ENCODE measurements at places on chromosomes 4 and X.

DNA sequence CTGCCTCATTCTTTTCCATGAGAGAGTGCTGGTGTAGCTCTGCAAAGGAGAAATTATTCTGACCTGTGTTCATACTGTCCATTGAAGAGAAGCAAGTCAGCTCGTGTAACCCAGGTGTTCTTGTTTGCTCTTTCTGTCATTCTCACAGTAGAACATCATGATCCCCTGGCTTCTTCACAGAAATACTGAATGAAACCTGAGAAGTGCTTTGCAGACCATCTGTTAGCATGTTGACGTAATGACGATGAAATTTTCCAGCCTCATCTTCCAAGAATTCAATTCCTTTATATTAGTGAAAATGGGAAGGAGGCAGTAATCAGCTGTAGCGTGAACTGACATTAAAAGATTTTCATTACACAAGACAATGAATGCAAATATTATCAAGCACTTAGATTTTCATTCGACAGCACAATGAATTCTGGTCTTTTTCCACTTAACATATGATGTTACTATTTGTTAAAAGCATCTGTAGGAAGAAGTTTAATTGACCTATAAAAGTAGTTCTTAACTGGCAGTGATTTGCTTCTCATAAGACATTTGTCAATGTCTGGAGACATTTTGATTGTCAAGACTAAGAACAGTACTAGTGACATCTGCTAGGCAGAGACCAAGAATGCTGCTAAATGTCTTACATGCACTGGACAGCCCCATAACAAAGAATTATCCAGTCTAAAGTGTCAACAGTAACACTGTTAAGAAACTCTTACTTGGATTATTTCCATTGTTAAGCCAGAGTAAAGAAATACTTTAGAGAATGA lies 246.3 kb downstream of the BANK1 start:
- no peak for DNase-seq

DNA sequence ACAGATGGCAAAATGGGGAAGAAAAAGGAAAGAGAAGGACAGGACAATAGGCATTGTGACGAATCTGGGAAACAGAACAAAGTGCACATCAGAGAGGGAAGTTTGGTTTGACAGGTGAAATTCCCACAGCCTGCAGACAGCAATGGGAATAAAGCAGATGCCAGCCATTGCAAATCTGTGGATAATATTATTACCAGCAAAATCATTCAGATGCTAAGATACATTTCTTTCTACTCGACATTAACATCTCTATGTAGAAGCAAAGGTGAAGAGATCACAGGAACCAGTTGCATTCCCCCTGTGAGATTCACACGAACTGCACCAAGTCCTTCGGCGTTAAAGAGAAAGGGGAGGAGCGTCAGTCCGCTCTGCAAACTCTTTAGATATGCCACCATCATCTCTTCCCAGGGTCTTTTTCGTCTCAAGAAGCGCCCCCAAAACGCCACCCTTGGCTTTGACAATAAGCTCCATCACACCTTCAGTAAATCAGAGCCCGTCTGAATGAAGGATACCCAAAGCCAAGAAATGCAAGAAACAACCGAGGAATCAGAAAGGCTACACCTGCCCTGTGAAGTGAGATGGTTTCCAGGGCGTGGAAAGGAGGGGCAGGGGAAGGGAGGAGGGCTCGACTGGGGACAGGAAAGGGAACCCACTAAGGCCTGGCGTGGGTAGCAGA lies 1.9 kb downstream of the NEUROG2 start:
- DNase-seq = no peak

- no peak for DNase-seq
Measured at GRCh38 chr4:124432500-124432899, 280.0 kb downstream of the ANKRD50 start.

DNA sequence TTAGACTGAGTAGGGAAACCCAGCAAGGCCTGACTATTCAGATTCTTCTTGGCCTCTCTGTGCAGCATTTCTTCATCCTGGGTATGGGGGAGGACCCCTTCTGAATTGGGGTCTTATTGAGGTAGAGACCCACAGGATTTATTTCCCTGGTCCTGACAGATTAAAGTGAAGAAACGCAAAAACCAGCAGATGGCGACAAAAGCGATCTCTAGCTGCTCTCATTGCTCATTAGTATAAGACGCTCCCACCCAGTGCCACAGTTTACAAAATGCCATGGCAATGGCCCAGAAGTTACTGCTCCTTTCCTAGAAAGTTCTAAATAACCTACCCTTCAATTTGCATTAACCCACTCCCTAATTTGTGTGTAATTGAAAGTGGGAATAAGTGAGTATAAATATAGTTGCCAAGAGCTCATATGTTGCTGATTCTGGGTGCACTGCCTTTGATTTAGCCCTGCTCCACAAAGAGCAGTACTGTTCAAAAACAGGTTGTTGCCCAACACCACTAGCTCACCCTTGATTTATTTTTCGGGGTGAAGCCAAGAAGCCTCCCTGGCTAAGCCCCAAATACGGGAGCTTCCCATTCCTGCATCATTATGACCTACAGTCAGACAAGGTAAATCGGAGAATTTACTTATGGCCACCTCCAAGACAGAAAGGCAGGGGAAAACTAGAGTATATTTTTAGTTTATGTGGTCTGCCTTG lies 3.7 kb upstream of the BEX4 start:
- peak; percentile 24 for DNase-seq

DNA sequence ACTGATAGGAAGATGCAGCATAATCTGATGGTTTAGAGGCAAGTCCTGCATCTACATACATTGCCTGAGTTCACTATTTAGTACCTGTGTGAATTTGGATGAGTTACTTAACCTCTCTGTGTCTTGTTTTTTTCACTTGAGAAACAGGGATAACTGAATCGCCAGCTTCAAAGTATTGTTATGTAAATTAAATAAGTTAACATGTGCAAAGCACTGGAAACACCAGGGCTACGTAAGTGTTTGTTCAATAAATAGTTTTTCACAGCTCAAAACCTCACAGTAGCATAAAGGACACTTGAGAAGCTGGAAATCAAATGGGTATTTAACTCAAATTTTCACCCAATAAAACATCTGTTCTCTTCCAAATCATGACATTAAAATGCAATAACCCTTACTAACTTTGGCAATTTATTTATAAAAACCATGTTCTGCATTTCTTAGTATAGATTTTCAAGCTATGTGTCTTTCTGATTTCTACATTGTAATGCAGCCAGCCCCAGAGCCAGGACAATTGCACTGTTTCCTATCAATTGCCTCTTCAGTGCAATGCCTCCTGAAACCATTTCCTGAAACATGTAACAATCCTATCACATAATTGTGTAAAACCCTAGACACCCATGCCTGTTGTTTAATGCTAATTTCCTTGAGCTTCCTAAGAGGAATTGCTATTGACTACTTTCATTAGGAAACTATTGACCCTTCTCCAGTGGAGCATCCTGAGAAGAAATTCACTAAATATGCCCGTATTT lies 177.1 kb downstream of the UNC5C start:
- DNase-seq = no peak

GRCh38 chrX:148067285-148067684 lies 86.1 kb downstream of the FMR1NB start:
- DNase-seq = no peak

DNA sequence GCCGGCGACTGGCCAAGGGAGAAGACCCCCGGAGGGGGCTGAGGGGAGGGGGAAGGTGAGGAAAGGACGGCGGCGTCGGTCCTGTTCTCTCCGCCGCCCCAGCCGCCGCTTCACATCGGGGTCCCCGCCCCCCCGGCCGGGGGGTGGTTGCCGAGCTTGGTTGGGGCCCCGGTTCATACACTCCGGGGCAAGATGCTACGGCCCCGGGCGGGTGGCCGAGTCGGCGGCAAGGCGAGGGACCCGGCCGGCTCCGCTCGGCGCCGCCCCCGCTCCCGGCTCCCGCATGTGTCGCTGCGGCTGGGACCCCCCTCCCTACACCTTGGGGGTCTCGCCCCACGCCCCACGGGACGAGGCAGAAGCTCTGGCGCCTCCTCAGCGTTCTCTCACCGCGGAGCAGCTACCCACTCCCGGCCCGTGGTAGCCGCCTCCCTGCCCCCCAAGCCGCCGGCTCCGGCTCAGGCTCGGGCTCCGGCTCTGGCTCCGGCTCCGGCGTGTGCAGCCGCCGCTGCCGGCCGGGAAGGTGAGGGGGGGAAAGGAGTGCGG lies 461 bp downstream of the FBXW7 start:
- no peak for DNase-seq

- DNase-seq = no peak
Measured at GRCh38 chr4:13980317-13981310, 353.1 kb upstream of the BOD1L1 start.

- no peak for DNase-seq
Measured at GRCh38 chr4:8046925-8047541, 107.4 kb upstream of the AFAP1 start.

GRCh38 chrX:10156199-10157031 lies at the start of gene CLCN4:
CLCN4 (plus strand) TSS chrX:10156975; CDS start chrX:10185033, 28,058 bp downstream.
- DNase-seq = no peak

GRCh38 chrX:38804682-38805431 lies 3.6 kb downstream of the MID1IP1 start:
- peak; percentile 38 for DNase-seq

- no peak for DNase-seq
Measured at GRCh38 chr4:73432169-73433000, 3.6 kb upstream of the AFP start.

DNA sequence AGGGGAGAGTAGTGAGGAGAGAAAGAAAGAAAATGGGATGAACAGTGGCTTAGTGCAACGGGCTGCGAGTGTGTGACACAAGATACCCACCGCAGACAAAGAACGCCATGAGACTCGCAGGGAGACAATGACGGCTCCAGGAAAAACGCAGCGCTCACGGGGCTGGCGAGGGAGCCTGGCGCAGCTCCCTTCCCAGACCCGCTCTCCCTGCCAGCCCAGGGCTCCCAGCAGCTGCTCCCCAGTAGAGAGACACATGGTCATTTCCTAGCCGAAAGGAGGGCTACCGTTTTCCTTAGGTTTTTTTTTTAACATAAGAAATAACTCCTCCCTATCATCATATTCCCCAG lies 149.5 kb downstream of the MAML3 start:
- DNase-seq = peak; percentile 45

DNA sequence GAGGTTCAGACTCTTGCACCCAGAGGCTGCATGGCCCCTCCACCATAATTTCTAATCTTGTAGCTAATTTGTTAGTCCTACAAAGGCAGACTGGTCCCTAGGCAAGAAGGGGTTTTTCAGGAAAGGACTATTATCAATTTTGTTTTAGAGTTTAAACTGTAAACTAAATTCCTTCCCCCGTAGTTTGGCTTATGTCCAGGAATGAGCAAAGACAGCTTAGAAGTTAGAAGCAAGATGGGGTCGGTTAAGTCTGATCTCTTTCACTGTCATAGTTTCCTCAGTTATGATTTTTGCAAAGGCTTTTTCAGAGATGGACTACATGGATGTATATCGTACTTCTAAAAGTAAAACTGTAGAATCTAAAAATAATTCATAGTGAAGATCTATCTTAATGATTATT lies 258.1 kb upstream of the IL1RAPL1 start:
- DNase-seq = no peak

DNA sequence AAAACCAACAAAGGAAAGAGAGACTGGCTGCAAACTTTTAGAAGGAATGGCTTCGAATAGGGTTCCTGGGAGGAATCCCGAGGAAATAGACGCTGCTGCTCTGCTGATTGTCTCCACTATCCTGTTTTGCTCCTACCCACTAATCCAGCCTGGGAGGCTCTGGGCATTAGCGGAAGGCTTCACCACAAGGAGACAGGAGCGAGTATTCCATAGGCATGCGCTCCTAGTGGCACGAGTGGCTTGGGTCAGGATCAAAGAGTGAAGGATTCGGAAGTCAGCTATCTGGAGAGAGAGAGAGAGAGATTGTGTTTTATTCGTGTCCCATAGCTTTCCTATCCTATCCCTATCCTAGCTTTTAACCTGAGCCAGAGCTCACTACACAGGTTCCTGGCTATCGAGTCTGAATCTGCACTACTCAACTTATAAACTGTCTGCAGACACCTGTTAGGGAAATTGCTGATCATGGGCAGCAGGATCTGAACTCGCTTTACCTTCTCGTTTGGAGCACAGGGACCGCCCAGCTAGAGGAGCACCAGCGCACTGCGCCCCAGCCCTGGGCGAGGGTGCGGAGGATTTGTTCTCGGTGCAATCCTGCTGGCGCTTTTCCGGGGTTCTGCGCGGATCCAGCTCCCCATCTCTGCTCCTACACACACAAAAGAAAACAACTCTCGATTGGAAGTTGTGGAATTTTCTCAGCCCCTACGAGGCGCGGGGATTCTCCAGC lies 740 bp upstream of the NPY2R start:
- peak; percentile 7 for DNase-seq

- DNase-seq = no peak
Measured at GRCh38 chrX:53126377-53126776, 32.4 kb downstream of the KANTR start.

- DNase-seq = no peak
Measured at GRCh38 chr4:88933414-88934160, 123.4 kb downstream of the FAM13A start.

- DNase-seq = no peak
Measured at GRCh38 chr4:27692158-27692557, 831.5 kb downstream of the STIM2 start.

DNA sequence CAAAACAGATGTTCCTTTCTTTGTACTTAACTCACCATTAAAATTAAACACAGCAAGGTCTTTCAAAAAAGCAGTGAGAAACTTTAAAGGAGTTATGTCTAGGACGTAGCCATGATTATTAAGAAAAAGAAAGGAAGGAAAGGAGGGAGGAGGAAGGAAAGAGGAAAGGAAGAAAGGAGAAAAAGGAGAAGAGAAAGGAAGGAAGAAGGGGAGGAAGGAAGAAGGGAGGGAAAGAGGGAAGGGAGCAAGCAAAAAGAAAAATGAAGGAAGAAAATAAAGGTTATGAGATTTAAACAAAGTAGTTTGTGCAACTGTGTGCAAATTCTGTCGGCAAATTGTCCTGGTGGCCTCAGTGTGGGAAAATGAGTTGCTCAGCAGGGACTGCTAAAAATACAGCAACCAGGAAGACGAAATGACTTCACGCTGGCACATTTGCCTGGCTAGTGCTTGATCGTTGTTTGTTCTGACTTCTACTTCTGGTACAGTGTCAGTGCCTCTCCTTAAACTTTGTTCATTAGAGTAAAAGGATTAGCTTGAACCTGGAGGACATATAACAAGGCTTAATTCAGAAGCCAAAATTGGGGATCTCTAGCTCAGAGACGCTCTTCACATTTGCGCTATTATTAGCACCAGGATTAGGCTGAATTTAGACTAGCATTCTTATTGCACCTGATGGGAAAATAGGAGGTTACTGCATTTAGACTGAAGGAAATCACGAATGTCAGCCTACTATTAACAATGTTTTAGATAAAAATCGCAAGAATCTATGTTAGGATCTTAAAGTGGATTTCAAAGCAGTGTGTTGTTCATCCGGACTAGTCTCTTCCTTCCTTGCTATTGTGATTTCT lies 81.2 kb downstream of the DCK start:
- DNase-seq = no peak

DNA sequence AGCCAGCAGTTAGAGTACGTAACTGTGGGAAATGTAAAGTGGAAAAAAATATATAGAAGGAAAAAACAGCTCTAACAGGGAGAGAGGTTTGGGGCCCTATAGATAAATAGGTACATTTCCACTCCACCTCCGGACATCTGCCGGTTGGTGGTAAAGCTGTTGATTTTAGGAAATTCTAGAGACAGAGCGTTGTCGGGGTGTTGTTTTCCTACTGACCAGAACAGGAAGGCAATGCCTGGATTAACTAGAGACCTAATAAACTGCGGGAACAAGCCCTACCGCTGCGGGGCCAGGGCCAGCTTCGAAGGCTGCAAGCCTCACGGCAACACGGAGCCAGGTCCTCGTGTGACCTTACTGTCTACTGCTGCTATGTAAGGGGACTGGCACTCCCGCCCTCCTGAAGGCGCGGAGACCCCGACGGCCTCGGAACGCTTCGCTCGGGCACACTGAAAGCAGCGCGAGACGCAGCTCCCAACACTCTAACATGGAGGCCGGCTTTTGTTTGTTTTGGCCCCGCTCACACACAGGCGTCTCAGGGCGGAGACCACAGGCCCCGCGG lies 702 bp upstream of the CDKN2AIP start:
- DNase-seq = no peak

All from right lung (tissue), 10 donors.